Endothelial cell (in vitro differentiated cells): ENCODE measurements at places on chromosomes 3 and 15.
A peak's percentile ranks its signal among the peaks of the same experiment; 100 is the strongest.

GRCh38 chr3:45677033-45677446 lies 12.2 kb upstream of the SACM1L start:
- DNase-seq = peak; percentile 25

DNA sequence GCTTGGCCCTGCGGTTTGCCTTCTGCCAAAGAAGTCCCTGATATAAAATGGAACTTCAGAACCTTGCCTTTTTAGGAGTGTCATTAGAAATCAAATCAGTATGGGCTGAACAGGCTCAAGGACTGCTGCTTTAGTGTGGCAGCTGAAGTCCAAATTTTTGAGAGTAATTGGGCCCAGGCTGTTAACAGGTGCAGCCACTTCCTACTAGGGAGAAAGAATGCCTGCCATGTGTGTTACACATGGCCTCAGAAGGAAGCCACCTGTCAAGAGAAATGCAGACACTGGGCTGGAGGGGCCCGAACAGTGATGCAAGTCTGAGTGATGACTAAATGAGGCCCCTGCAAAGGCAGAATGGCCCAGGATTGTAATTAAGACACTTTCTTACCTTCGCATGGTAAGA lies 786.7 kb upstream of the CFAP20DC start:
- DNase-seq = no peak

GRCh38 chr3:140972833-140973232 lies 31.2 kb downstream of the SLC25A36 start:
- no peak for DNase-seq

GRCh38 chr3:161770484-161771386 lies 274.1 kb downstream of the OTOL1 start:
- no peak for DNase-seq

GRCh38 chr3:195227871-195228270 lies 43.1 kb downstream of the XXYLT1 start:
- no peak for DNase-seq

DNA sequence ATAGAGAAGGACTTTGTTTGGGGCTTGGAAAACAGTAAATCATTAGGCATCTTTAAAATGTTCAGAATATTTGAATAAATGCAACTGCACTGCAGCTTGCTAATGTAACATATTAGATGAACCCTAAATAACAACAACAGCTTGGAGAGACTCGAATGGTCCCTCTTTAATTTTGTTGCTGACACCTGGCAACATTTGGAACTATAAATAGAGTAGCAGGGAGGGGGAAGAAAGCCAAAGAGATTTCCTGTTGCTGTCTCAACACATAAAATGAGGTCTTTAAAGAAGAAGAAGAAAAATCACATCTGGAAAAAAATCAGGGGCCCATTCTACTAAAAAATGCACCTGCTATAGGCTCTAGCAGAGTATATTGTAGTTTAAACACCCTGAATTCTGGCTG lies 49.9 kb upstream of the DPPA4 start:
- DNase-seq = no peak

- no peak for DNase-seq
Observed at GRCh38 chr15:55588815-55589115, 620 bp upstream of the PYGO1 start.

GRCh38 chr3:133477487-133477886 lies 77.6 kb downstream of the BFSP2 start:
- no peak for DNase-seq

GRCh38 chr15:40282147-40282868 lies 556 bp downstream of the ANKRD63 start:
- DNase-seq = peak; percentile 51

- no peak for DNase-seq
Observed at GRCh38 chr3:126936853-126937425, 46.0 kb upstream of the PLXNA1 start.

GRCh38 chr3:115520241-115520640 lies 103.1 kb upstream of the GAP43 start:
- DNase-seq = no peak

GRCh38 chr15:29465816-29466215 lies 196.2 kb upstream of the NSMCE3 start:
- no peak for DNase-seq

DNA sequence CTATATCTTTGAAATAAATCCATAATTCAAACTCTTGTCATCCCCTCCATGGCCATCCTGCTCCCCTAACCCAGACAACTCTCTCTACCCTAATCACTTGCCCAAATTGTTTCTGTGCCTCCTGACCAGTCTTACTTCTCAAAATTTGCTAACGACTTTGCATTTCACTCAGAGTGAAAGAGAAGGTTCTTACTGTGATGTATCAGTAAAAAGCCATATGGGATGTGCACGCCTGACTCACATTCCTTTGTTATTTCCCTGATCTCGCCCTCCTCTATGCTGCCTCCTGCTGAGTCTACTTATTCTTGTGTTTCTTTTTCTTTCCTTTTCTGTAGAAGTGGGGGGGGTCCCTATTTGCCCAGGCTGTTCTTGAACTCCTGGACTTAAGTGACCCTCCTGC lies 487.2 kb upstream of the FRG2C start:
- DNase-seq = no peak

- no peak for DNase-seq
Observed at GRCh38 chr3:24450160-24450907, 44.3 kb downstream of the THRB start.

- DNase-seq = no peak
Observed at GRCh38 chr3:133828576-133829309, 23.1 kb downstream of the SRPRB start.

DNA sequence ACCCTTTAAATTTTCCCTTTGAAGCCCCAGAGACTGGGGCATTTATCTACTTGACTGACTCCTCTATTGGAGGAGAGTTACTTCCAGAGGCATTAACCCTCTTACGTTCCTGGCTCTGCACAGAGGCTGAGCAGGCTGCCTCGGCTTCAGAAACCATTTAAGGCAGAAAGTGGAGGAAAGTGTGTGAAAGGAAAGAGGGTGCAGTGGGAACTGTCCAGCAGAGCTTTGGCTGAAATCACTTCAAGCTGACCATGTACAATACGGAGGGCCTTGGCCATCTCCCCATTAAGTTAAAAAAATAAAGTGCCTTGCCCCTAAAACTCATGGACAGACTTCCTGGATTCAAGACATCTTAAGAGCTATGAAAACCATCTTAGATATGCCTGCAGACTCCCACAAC lies 238.7 kb downstream of the SV2B start:
- peak; percentile 50 for DNase-seq

- peak; percentile 66 for DNase-seq
Observed at GRCh38 chr15:67433495-67434099, 87.3 kb upstream of the C15orf61 start.

DNA sequence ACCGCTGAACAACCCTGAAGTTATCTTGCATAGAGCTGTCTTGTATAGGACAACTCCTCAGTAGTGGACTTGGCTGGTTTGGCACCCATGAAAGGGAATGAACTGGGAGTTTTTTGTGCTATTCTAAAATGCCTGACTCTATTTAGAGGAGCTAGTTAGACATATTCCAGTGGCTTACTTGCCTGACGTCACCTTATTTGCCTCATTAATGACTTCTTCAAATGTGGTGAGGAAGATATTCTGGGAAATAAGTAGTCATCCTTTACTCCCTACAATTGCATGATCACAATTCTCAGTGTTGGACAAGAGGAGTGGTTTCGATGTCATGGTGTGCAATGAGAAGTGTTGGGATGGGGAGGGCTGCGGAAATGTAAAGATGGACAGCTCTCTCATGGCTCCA lies 509.2 kb upstream of the MDFIC2 start:
- no peak for DNase-seq

GRCh38 chr3:24390169-24391130 lies 104.2 kb downstream of the THRB start:
- no peak for DNase-seq

- DNase-seq = no peak
Observed at GRCh38 chr15:38038659-38039442, 104.4 kb downstream of the TMCO5A start.

- DNase-seq = no peak
Observed at GRCh38 chr3:172707967-172708366, 2.9 kb downstream of the NCEH1 start.

GRCh38 chr15:100596792-100597191 lies 5.2 kb downstream of the LINS1 start:
- DNase-seq = no peak

DNA sequence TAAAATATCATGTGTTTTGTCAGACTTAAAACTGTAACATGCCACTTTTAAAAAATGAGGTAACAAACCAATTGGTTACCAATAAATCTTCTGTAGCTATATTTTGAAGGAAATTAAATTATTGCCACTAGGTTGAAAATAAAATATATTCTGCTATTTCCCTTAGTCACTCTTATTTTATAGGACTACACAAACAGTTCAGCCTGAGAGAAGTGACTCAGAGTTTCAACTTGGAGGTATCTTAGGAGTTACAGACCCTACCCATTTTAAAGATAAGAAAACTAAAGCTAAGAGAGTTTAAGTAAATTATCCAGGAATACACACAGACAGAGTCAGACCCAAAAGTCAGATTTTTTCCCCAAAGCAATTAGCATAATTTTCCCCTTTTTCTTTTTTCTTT lies 65.1 kb downstream of the PIK3CB start:
- no peak for DNase-seq

- DNase-seq = no peak
Observed at GRCh38 chr3:42713747-42714146, 11.1 kb upstream of the HHATL start.

DNA sequence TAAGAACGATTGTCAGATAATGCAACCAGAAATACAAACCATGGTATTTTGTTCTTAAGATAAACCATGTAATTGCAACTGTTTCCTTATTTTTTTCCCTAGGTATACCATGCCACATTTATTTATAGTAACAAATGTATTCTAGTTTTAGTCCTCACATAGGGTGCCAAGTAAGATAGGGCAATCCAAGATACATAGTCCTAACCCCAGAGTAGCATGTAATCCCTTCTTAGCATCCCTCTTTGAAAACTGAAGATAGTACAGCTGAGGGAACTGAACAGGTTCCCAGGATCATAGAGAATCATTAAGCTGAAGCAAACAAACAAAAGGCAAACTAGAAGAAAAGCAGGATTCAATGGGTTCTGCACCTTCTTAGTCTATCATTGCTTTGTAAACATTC lies 24.8 kb downstream of the TRNT1 start:
- DNase-seq = no peak

DNA sequence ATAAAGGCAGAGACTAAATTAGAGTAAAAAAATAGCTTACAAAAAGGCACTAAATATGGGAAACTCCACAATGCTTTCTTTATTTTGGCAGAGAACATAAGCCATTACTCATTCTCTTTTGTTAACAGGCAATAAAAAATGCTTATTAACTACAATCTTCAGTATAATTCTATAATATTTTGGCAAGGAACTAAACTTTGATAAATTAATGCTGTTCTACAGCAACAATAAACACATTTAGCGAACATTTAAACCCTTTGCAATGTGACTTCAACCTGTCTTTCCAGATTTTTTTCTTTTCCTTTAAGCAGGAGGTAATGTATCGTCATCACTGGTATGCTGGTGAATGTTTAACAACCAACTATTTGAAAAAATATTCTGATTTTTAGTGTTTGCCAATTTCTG lies 42.2 kb upstream of the POU1F1 start:
- no peak for DNase-seq

- no peak for DNase-seq
Observed at GRCh38 chr15:56056626-56057025, 63.2 kb upstream of the NEDD4 start.

DNA sequence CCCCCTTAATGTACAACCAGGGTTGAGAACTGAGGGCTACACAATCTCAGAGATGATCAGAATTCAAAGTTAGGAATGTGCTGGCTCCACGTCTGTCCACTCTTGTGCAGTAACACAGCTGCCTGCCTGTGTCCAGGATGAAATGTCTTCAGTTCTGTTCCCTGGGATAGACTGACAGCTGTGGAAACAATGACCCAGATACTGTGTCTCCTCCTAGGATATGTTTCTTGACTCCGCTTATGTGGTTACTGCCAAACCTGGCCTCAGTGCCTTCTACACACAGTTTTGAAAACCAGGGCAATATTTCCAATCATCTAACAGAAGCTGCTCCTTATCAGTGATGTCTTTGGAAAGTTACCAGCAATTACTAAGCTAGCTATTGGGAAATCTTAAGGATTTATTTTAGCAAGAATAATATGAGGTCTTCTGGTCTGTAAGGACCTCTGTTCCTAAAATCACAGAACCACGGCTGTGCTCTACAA lies 67.6 kb downstream of the NOX5 start:
- DNase-seq = no peak

- no peak for DNase-seq
Observed at GRCh38 chr15:37888356-37888755, 46.1 kb upstream of the TMCO5A start.

GRCh38 chr3:63070476-63070810 lies 195.2 kb upstream of the CADPS start:
- DNase-seq = no peak

DNA sequence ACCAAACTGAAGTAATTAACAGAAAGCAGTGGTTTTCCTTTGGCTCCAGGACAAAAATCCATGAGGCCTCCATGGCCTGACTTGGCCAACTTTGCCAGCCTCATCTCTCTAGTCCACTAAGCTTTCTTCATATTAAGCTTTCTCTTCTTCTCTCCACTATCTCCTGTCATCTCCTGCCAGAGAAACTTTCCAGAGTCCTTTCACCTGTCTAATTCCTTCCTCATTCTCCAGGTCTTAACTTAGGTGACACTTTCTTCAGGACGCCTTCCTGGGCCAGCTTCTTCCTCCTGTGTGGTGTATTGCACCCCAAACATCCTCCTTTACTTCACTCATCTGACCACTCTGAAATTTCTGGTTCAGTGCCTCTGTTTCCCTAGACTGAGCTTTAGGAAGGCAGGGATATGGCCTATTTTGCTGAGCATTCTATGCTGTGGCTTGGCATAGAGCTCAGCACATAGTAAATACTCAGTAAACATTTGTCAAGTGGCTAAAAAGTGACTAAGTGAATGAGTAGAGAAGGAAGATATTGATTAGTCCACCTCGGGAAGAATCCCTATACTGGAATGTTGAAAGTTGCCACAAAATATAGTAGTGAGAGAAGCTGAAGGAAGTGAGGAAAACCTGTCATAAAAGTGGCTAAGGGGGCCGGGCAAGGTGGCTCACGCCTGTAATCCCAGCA lies 34.6 kb upstream of the IGF2BP2 start:
- DNase-seq = no peak

GRCh38 chr3:178451799-178452198 lies 84.4 kb upstream of the KCNMB2 start:
- DNase-seq = no peak

DNA sequence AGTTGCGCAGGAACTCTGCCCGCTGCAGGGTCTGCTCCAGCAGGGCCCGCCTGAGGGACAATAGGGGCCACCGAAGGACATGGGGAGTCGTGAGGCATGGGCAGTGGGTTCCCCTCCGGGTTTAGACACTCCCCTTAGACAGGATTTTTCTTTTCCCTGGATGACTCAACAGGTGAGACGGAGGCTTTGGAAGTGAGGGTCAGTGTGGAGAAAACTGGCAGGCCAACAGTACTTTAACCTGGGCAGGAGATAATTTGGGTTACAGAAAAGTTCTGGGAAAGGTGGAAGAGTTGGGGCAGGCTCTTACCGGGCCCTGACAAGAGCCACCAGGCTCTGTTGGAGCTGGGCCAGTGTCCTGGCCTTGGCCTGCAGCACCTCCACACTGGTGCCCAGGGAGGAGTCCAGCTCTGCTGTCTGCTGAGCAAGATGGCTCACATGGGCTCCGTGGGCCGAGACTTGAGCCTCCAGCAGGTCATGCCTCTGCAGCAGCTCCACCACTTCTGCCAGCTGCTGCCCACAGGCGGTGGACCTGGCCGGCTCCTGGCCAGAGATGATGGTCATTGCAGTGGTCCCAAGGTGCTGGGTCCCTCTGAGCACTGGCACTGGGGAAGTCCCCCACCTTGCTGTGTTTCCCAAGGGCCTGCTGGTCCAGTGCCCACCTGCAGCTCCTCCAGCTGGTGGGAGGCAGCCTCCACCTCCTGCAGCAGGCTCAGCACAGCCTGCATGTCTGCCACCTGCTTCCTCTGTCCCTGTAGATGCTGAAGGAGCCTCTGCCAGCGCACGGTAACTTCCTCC lies 11.0 kb downstream of the SPTBN5 start:
- no peak for DNase-seq
